ENCODE measurements at places on chromosomes 3 and 15. TPM values are rescaled to one million over a fixed set of nuclear protein-coding genes. Genes with fewer than 3 reads are reported as not detected.

PPP1R14D gene
- 3.3 TPM for total RNA-seq

TEX55 gene
- total RNA-seq: not detected

CLDN11 gene
- total RNA-seq: 2.1 TPM

RLBP1 gene
- not detected for total RNA-seq

C3orf62 gene
- 8.7 TPM for total RNA-seq

TGM5 gene
- not detected for total RNA-seq

UBA7 gene
- 118 TPM for total RNA-seq

SI gene
- not detected for total RNA-seq

SNTN gene
- 14.7 TPM for total RNA-seq

TMCO5A gene
- 2.0 TPM for total RNA-seq

VIPR1 gene
- 262 TPM for total RNA-seq

MOBP gene
- not detected for total RNA-seq

KLF15 gene
- 52.4 TPM for total RNA-seq

LSAMP gene
- total RNA-seq: 11.0 TPM

GPR156 gene
- total RNA-seq: 0.30 TPM

MORC1 gene
- total RNA-seq: not detected

SMCO1 gene
- not detected for total RNA-seq

ZIC1 gene
- not detected for total RNA-seq

MME gene
- 70.5 TPM for total RNA-seq

IQCF5 gene
- not detected for total RNA-seq

CADM2 gene
- 1.1 TPM for total RNA-seq

SAMMSON gene
- not detected for total RNA-seq

STAC gene
- total RNA-seq: 19.1 TPM

ARGFX gene
- not detected for total RNA-seq

PPIP5K1 gene
- 29.7 TPM for total RNA-seq

RPL15 gene
- 1,968 TPM for total RNA-seq

CHST13 gene
- total RNA-seq: 1.2 TPM

ZIC4 gene
- not detected for total RNA-seq

AGBL1 gene
- 3.1 TPM for total RNA-seq

CCDC33 gene
- 4.3 TPM for total RNA-seq

MST1R gene
- 97.4 TPM for total RNA-seq

IRAK2 gene
- 8.9 TPM for total RNA-seq

ROPN1 gene
- not detected for total RNA-seq

GALNT15 gene
- 25.1 TPM for total RNA-seq

TMC3 gene
- total RNA-seq: not detected

POU1F1 gene
- total RNA-seq: not detected

KLHL40 gene
- not detected for total RNA-seq

BUB1B gene
- 1.4 TPM for total RNA-seq

GRIP2 gene
- total RNA-seq: 0.72 TPM

CCR3 gene
- not detected for total RNA-seq

PLS1 gene
- total RNA-seq: 16.3 TPM

SPINK8 gene
- total RNA-seq: not detected

ANKUB1 gene
- total RNA-seq: 1.4 TPM

DOCK3 gene
- total RNA-seq: 2.0 TPM
